ENCODE measurements at places on chromosomes 11 and 22.

GRCh38 chr11:99015634-99016454 is 4.9 kb upstream of the CNTN5 start:
- peak; percentile 15 for DNase-seq

DNA sequence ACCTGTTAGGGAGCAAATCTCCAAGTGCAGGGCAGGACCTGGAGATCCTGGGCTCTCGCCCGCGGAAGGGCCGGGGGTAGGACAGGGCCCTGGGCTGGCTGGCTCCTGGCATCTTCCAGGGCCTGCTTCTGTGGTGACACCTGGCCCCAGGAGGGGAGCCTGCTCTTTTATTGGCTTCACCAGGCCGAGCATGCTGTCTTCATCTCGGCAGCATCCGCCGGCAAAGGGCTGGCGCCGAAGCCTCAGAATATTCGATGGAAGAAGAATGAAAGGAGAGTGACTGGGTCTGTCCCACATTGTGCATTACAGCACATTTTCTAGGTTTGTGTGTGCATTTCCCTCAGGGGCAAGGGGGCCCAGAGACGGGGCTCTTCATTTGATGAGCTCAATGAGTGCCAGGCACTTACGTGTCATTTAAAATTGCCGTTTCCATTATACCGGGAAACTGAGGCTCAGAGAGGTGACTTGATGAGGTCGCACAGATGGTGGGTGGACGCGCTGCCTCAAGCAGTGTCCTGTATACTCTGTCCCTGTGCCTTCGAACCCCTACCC is 70.0 kb downstream of the RBX1 start:
- DNase-seq = no peak

GRCh38 chr11:131404010-131404409 is 33.6 kb downstream of the NTM start:
- DNase-seq = no peak

DNA sequence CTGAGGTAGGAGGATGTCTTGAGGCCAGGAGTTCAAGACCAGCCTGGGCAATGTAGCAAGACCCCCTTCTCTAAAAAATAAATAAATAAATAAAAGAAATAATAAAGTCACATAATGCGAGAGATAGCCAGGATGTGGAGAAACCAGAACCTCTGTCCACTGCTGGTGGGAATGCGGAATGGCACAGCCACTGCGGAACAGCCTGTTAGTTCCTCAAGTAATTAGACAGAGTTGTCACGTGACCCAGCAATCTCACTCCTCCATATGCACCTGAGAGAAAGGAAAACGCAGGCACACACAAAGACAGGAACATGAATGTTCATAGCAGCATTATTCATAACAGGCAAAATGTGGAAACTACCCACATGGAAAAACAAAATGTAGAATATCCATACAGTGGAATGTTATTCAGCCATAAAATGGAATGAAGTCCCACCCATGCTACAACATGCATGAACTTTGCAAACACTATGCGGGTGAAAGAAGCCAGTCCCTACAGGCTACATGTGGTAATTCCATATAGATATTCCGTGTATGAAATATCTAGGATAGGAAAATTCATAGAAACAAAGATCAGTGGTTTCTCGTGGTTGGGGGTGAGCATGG is 27.4 kb downstream of the LIF start:
- DNase-seq = no peak

DNA sequence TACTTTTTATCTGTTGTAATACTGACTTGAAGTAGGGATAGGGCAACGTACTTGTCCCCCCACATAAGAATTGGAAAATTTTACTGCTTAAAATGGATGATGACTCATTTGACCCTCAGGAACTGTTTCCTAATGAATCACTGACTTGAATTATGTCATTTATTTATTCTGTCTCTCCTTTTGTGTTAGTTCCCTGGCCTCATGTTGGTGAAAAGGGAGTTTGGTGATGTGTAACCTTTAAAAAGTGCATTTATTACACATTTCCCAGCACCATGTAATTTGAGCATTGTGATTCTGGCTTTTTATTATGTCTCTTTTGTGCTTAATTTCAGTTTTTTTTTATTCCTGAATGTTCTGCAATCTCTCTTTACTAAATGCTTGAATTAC is 20.3 kb upstream of the PGM2L1 start:
- no peak for DNase-seq

- DNase-seq = no peak
Observed at GRCh38 chr11:103870821-103871309, 165.6 kb upstream of the DDI1 start.

- DNase-seq = no peak
Observed at GRCh38 chr11:87036756-87037449, 831 bp upstream of the TMEM135 start.

- DNase-seq = no peak
Observed at GRCh38 chr11:872799-873198, 30.1 kb downstream of the TSPAN4 start.

DNA sequence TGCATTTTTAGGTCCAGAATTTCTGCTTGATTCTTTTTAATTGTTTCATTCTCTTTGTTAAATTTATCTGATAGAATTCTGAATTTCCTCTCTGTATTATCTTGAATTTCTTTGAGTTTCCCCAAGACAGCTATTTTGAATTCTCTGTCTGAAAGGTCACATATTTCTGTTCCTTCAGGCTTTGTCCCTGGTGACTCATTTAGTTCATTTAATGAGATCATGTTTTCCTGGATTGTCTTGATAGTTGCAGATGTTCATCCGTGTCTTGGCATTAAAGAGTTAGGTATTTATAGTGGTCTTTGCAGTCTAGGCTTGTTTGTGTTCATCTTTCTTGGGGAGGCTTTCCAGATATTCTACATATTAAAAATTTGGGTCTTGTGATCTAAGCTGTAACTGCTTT is 694.8 kb upstream of the CCDC179 start:
- no peak for DNase-seq

GRCh38 chr11:2582351-2582945 is 117.3 kb downstream of the KCNQ1OT1 start:
- DNase-seq = no peak

- DNase-seq = peak; percentile 76
Observed at GRCh38 chr22:38220163-38220562, 18.4 kb downstream of the MAFF start.

DNA sequence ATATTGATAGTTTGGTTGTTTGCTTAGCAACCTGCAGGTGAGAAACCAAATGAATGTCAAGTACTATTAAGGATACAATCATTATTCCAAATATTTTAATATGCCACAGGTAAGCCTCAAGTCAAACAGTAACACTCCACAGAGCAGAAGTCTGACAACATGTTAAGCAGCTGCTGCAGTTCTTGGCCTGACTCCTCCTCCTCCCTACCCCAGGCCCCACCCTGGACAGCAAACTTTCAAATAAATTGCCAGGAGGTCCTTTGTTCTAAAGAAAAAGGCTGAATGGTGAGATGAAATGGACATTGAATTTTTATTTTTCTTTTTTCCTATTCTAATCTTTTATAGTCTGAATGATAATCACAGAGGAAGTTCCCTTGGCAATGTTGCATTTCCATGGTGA is 260.0 kb upstream of the POU2AF2 start:
- no peak for DNase-seq

GRCh38 chr22:24337894-24338645 is 67.4 kb downstream of the SPECC1L start:
- DNase-seq = no peak

DNA sequence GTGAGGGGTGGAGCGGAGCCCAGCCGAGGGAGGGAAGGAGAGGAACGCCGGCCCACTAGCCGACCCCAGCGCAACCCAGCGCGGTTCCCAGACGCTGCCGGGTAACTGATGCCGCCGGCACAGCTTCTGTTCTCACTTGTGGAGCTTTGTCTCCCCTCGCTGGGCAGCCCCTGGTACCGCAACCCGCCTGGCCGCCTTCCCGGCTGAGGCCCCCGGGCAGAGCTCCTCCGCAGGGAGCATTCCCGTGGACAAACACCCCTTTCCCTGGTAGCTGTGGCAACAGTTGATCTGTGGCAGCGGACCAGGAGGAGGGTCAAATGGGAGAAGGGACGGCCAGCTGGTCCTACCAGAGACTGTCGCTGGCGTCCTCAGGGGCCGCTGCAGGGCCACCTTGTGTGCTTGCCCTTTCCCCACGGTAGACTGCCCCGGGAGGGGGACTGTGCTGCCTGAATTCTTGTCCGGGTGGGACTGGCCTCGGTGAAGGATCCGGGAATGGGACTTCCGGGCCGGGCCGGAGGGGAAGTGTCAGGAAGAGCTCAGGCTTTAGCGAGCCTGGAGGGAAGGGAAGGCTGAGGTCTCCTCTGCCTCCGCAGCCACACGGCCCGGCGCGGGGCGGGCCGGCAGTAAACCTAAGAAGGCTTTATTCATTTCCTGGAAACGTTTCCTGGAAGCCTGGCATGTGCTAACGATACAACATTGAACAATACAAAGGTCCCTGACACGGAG is 468.0 kb downstream of the OPCML start:
- DNase-seq = peak; percentile 54

GRCh38 chr22:44413211-44413610 is 84.8 kb downstream of the RTL6 start:
- no peak for DNase-seq

DNA sequence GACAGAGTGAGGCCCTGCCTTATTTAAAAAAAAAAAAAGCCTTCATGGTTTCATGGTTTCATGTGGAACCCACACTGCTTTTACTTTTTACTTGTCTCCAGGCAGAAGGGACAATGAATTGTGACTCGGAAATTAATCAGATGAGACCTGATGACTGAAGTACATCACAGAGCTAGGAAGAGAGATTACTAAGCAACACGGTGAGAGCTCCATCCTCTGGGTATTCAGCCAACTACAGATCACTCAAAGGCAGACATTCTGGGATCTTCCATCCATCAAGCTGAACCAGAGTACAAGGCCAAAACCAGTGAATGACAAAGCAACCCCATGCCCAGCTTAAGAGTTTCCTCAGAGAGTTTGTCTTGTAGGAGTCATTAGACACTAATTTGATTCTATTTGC is 433.2 kb downstream of the SOX6 start:
- no peak for DNase-seq

- DNase-seq = no peak
Observed at GRCh38 chr11:81839016-81839415, 894.6 kb downstream of the FAM181B start.

GRCh38 chr11:7632211-7632610 is 41.1 kb downstream of the CYB5R2 start:
- DNase-seq = no peak

DNA sequence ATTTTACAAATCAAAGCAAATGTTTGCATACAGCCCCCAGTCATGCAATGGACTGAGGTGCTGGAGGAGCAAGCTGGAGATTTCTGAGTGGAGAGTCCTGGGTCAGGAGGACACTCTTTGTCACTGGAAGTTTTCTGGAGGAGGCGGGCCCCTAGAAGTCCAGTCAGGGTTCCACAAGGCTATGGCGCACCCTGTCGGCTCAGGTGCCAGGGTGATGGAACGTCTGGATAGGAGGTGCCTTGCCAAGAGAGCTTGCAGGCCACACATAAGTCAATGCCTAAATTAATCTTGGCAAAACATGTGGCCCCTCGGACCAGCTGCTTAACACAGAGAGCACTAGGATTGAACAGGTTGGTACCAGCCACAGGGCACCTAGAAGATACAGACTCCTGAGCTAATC is 174.7 kb upstream of the CADM1 start:
- no peak for DNase-seq

- DNase-seq = no peak
Observed at GRCh38 chr22:42711895-42712837, 8.5 kb downstream of the A4GALT start.

DNA sequence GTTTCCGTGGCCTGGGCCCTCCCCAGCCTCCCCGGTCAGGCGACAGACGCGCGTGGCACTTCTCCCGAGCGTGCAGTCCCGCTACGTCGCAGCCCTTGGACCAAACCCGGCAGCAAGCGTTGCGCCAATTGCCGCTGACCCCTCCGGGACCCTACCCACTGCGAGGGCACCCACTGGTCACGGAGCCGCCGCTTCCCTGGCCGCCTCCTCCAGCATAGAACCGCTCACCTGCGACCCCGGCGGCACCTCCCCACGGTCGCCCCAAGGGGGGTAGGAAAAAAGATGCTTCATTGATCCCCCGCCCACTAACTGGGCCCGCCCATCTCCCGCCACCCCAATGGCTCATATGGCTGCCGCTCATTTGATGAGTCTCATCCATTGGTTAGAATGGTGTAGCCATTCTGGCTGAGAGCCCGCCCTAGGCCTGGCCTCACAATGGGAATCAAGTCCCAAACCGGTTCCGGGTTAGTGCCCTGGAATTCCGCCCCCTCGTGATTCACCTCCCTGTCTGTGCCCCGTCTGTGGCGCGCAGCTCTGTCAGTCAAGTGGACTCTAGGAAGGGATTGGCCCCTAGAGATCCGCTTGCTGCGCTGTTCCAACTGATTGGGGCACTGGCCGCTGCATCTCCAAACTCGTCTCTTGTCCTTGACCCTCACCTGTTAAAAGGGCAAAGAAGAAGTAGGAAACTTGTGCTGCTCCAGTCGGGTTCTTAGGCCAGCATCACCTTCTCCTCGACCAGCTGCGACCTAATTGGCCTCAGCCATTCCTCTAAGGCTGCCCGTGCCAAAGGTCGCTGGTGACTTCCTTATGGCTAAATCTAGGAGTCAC is at the start of gene MSANTD4:
Gene MSANTD4 (minus strand): TSS at position 274 of the 828 bp plus-strand sequence. CDS start 11,323 bp downstream, outside the sequence.
- DNase-seq = peak; percentile 95

- DNase-seq = no peak
Observed at GRCh38 chr11:70579316-70579955, 181.1 kb downstream of the CTTN start.

DNA sequence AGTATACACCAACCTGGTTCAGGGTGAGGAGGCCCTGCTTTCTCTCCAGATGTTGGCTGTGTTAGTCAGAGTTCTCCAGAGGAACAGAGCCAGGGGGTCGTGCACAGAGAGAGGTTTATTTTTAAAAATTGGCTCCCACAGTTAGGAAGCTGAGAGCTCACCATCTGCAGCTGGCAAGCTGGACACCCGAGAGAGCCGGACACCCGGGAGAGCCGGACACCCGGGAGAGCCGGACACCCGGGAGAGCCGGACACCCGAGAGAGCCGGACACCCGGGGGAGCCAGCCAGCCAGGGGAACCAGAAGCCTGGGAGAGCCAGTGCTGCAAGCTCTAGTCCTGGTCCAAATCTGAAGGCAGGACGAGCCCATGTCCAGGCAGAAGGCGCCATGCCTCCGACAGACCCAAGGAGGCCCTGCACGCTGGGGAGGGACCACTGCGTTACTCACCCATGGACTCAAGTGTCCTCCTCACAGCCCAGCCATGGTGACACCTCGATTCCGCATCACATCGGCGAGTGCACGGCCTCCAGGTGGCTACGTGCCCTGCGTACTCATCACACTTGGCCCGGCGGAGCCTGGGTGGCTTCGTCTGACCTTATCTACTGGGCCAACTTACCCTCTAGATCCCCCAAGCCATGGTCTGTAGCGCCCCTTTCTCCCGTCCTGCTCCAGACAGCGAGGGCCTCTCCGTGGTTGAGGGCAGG is 99.0 kb downstream of the BRD1 start:
- no peak for DNase-seq

Measured in NCI-H524 treated with DMSO at 0.1 percent for 48 hours (cell line).